ENCODE measurements at places on chromosomes 2 and 18.

DNA sequence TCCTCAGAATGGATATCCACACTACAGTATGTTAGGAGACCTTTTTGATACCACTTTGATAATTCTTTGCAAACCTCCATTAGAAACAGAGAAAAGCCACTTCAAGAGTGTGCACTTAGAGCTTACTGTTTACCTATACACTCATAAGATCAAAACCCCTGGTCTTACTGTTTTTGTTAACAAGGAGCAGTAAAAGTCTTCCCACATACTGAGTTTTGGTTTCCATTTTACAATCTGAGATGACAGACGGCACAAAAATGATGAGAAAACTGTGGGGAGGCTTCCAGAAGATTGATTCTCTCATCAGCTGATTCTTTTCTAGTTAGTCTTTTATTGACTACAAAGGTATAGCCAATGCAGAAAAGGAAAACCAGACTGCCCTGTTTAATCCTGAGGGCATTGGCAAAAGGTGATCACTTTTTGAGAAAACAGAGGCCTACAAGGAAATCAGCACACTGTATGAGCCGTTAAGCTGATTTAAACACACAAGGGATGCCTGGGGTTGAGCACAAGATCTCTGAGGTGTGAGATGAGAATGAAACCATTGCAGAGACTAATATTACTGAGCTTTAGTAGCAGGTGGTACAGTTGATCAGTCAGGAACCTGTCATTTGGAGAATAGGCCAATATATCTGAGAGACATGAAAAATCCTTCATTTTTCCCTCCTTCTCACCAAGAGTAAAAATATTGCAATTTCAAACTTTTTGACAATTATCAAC lies 368.6 kb downstream of the GRB14 start:
- DNase-seq: no peak

GRCh38 chr2:152426801-152427200 lies 91.8 kb downstream of the FMNL2 start:
- DNase-seq: no peak

- no peak for DNase-seq
Measured at GRCh38 chr2:3633982-3634595, 23.9 kb upstream of the ALLC start.

DNA sequence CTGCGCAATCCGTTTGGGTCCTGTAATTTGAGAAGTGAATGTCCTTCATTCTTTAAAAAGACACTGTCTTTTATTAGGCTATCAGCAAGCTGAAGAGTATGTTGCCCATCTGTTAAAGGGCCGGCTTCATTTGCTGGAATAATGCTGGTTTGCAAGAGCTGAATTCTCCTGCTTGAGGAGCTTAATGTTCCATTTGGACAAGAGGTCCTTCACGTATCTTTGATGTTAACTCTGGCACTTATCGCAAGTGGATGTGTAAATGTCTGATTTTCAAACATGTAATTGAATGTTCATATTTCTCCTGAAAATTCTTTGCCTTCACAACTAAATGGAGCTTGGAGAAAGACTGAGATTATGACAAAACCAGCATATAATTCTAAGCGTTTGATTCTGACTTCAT lies 280.8 kb upstream of the NRP2 start:
- no peak for DNase-seq

DNA sequence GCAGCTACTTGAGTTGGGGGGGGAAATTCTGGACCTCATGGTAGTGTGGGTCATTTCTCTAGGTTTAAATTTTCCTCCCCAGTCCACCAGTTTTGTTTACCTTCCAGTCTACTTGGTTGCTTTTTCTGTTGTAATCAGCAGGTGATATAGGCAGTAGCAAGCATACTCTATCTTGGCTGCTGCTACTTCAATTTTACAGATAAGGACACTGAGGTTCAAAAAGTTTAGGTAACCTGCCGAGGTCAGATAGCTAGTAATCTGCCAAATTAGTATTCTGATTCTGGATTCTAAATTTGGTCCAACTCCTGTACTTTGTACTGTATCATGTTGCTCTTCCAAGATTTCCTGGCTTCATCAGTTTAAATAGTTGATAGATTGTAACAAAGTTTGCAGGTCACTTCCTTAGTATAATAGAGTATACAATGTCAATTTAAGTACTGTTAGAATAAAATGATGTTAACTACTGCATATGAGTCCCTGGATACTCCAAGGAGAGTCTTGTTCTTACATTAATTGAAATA lies 34.7 kb downstream of the ANTXR1 start:
- DNase-seq: no peak

DNA sequence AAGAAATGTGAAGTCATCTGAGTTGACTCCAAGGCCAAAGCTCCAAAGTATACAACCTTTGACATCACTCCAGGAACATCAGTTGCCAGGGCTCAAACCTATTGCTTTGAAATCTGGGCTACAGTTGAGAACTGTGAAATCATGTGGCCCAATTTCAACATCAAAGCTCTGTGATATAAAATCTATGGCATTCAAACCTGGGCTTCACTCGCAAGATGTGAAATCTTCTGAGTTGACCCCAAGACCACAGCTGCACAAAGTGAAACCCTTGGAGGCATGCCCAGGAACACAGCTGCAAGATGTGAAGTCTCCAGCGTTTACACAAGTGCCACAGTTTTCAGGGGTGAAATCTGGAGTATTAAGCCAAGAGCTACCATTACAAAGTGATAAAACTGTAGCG lies 9.4 kb upstream of the ZNF512 start:
- DNase-seq: no peak

- DNase-seq: no peak
Measured at GRCh38 chr2:160269365-160269764, 69.3 kb upstream of the ITGB6 start.

DNA sequence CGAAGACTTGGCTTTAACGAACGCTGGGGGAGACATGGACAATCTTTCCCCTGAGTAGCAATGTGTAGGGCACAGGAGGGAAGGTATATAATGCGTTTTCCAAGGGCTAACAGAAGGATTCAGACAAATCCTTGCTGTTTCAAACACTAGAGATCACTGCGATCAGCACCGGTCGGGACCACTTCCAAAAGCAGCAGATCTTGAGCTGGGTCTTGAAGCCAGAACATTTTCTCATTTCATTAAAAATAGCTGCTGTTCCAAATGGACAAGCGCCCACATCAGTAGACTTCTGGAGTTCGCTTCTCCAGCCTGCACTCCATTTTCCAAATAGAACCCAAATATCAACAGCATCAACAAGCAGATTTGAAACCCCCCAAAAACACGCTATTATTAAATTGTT lies 65.1 kb upstream of the MAPRE2 start:
- DNase-seq: no peak

GRCh38 chr2:170885130-170885791 lies 43.8 kb upstream of the GORASP2 start:
- no peak for DNase-seq

DNA sequence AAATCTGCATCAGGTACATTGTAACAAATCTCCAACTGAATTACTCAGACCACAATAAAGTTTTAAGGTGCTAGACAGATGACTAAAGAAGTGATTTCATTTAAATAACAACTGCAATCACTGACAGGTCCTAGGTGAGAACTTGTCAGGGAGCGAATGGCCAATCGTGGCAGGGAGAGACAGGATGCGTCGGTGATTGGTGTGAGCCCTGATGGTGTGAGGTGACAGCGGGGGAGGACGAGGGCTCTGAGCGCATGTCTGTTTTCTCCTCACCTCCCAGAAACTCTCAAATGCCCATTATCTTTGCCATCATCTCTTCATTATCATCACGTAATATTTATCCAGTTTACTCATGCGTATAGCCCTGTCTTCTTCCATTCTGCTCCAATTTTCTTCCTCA lies 207.9 kb upstream of the LYPD1 start:
- DNase-seq: no peak

DNA sequence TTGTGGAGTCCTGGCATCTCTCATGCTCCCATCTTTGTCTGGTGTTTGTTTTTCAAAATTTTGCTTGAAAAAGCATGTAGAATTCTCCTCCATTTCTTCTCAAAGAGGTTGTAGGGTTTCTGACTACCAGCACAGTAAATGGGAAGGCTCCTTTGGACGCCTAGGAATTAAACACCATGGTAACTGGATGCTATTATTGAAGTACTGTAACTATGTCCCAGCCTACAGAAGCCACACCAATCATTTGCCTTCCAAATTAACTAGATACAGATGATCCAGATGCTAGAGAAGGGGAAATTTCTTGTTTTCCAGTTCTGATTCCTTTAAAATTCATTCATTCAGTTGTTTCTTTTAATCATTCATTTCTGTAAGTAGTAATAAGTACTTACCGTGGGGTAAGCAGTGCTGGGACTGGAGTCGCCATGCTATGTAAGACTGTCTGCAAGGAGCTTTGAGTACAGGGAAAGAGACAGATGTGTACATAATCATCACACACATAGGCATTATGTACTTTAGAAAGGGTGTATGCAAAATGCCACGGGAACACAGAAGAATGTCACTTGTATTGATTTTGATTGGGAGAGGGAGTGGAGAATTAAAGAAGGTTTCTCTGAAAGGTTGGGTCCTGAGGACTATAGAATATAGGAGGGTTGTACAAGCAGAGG lies 49.6 kb downstream of the KIF5C start:
- DNase-seq: no peak

DNA sequence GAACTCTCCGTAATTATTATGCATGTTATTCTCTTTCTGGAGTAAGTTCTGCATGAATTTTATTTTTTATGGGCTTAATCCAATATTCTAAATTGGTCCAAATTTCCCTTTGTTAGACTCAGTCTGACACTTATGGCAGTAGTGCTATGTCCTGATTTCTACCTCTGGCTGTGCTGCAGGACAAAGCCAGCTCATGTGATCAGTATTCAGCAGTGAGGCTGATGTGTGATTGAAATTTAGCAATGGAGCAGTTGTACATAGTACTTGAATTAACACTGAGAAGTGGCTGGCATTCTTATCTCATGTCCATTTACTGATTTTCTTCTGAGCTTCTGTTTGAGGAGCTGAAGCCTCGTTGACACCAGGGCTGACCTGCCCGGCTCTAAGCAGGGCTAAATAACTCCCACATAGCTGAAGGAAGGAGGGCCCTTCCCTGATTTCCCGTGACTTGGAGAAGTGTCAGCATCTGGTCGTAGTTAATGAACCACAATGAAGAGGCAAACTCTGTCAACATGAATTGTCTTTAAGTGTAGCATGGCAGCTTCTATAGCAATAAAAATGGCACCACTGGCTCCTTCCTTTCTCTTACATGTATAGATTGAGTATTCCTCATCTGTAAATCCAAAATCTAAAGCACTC lies 159.0 kb upstream of the RASGRP3 start:
- DNase-seq: no peak

GRCh38 chr2:68423966-68424650 lies 43.0 kb downstream of the FBXO48 start:
- DNase-seq: no peak

DNA sequence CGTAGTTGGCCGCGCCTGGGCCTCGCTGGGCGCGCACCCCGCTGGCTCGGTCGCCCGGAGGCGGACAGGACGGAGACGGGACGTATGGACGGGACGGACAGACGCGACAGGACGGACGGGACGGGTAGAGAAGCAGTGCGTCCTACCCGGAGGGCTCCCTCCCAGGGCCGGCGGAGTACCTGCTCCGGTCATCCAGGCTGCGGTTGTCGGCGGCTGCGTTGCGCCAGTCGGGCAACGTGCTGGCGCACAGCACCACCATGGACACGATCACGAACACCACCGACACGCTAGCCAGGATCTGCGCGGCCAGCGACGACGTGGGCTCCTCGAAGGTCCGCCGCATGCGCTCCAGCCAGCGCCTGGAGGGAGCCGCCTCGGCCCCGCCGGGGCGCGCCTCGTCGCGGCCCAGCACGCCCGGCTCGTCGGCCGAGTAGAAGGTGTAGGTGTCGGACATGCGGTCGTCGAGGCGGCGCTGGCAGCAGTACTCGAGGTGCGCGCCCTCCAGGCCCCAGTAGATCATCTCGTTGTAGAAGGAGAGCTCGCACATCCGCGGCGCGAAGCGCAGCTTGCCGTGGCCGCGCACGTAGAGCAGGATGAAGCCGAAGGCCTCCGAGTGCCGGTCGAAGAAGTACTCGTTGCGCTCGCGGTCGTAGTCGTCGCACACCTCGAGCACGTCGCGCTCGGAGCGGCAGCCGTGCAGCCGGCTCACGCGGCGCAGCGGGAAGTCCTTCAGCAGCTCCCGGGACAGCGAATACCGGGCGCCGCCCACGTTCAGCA lies 903 bp downstream of the KCNG3 start:
- DNase-seq: no peak

DNA sequence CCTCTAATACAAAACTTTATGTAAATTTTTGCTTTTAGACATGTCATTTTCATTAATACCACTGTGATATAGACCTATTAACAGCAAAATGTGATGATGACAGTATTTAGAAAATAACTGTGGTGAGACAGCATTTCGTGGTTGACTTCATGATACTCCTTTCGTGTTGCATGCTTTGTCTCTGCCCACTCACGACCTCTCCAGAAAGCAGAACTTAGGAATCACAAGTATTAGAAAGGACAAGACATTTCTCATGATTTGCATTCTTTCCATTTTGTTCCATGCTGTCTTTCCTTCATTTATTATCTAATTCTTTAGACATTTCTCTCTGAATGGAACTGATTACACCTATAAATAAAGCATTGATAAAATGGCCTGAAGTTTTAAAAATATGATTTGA lies 85.2 kb upstream of the POU3F3 start:
- DNase-seq: no peak

GRCh38 chr2:165686800-165687199 lies 107.2 kb downstream of the GALNT3 start:
- DNase-seq: no peak

DNA sequence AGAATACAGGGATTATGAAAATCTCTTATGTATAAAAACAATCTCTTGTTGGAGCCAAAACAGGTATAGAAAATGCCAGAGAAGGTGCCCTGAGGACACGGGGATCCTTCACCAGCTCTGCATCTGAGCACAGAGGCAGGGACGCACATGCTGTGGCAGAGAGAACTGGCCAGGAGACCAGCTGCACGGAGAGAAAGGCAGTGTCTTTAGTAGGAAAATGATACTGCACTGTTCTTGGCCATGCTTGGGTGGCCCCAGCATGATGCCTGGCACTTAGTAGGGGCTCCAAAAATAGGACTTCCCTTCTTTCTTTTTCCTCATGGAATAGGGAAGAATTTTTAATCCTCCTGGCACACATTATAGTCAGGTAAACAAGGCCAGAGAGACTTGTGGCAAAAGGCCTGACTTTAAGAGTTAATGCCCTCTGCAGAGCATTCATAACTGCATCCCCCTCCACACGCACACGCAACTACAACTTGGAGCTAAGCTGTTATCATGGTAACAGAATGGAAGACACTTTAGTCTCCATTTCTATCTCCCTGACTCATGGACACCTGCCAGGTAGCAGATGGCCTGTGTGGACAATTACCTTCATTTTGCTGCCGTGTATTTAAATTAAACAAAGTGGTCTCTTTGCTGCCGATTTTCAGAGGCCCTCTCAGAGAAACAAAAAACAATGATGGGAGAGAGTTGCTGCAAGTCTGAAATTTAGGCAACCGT lies 59.7 kb upstream of the DNMT3A start:
- DNase-seq: no peak
